ENCODE measurements at places on chromosomes 13 and 19. TPM values are rescaled to one million over a fixed set of nuclear protein-coding genes. Genes with fewer than 3 reads are reported as not detected.

- DNase-seq, result no peak
Measured at GRCh38 chr13:89951341-89951740, 1396.1 kb upstream of the MIR17HG start.

GRCh38 chr19:3184847-3185460 is 776 bp upstream of the NCLN start:
- peak; percentile 70 for DNase-seq

DNA sequence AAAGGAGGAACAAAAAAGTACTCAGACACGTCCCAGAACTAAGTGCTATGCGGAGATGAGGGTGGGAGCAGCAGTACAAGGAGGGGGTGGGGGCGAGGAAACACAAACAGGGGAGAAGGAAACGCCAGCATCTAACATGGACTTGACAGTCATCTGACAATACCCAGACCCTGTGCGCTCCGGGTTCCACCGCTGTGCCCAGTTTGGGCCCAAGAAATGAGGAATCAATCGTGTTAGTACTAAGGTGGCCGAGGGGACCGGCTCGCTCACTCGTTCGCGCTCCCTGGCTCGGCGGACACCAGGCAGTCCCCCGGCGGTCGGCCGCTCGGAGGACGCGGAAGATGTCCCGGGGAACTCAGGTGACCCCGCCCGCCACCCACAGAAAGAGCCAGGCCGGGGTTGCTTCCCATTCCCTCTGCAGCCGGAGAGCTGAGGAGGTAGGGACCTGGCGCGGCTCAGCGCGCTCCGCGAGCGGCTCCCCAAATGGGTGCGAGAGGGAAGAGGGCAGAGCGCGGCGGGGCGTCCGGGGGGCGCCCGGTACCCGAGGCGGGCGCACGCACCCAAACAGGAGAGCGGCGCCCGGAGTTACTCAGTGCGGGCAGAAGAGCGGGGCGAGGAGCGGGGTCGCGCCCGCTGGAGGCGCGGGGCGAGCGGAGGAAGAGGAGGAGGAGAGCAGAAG is 616 bp downstream of the TSHZ3 start:
- peak; percentile 24 for DNase-seq

The DHDH gene
- 12.6 TPM for total RNA-seq

The FFAR1 gene
- not detected for total RNA-seq

The ZNF90 gene
- 4.5 TPM for total RNA-seq
